ENCODE measurements at places on chromosomes 16 and 17.
A peak's percentile ranks its signal among the peaks of the same experiment; 100 is the strongest.

DNA sequence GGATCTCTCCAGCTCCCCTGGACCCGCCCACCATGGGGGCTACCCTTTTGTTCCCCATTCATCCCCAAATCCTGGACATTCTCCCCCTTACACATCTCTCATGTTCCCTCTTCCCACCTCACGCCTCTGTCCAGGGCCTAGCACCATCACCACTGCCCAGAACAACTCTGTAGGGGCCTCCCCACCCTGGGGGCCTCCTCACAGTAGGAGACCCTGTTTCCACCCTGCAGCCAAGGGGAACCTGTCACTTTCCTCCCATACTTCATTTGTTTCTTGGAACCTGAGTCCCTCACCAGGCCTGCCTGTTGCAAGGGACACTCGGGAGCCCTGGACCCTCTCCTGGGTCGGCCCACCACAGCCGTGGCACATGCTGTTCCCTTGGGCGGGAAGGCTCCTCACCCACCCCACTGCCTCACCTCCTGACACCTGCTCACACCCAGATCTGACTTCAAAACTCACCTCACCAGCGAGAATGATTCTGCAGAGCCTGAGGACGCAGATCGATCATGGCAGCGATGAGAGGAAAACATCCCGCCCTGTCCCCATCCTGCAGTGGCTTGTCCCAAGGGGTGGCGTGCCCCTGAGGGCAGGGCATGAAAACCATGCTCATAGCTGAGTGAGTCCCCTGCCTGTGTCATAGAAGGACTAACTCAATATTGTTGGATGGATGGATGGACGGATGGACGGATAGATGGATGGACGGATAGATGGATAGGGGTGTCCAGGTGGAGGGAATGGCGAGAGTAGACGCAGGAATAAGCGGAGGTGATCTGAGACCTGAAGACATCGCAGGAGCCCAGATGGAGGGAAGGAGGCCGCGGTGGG, 6.8 kb upstream of the RASD1 start:
- DNase-seq: no peak

DNA sequence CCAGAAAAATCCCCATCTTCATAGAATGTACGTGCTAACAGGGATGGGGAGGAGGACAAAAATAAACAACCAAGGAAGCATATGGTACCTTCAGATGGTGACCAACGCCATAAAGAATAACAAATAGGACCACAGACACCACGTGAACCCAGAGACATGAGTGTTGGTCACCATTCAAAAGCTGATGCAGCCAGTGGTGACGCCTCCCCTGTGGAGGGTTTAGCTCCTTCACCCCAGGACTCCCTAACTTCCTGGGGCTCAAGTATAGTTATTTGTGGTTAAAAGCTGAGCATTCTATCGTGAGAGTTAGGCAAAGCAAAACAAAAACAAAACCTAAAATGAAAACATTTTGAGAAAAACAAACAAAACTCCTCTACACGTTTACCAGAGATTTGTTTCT, 184.7 kb downstream of the SOX9 start:
- DNase-seq: peak; percentile 41

DNA sequence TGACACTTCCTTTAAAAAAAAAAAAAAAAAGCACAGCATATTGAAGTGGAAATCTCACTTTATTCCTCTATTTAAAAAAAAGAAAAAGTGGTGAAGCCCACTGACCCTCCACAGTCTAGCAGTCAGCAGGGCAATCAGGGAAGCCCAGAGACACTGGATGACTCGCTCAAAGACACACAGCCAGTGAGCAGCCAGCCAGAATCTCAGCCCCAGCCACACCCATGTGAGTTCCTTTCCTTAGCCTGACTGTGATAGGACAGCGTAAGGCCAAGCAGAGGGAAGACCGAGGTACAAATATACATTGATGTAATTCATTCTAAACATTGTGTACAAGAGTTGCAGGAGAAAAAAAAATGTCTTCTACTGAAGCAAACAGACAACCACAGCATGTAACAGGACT, 22.5 kb downstream of the XPO6 start:
- no peak for DNase-seq

DNA sequence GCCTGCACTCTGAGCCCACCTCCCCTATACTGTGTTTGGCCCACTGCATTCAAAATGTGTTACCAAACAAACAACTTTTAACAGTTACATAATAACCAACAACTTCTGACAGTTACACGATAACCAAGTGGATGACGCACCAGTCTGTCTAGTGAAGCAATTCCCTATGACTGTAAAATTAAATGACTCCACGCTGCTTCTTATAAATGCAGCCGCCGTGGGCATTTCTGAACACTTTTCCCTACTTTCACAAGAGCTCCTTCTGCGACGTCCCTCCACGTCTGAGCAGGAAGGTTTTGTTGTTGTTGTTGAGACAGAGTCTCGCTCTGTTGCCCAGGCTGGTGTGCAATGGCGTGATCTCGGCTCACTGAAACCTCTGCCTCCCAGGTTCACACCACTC, 27.6 kb downstream of the ZNF276 start:
- no peak for DNase-seq

GRCh38 chr17:2266045-2266864, 37.3 kb downstream of the SMG6 start:
- DNase-seq: no peak

DNA sequence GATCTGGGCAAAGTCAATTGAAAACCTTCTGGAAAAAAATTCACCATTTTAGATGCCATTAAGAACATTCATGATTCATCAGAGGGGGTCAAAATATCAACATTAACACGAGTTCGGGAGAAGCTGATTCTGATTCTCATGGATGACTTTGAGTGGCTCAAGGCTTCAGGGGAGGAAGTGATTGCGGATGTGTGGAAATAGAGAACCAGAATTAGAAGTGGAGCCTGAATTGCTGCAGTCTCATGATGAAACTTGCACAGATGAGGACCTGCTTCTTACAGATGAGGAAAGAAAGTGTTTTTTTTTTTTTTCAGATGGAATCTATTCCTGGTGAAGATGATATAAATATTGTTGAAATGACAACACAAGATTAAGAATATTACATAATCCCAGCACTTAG, 12.9 kb downstream of the ITGAX start:
- DNase-seq: no peak

- DNase-seq: no peak
Observed at GRCh38 chr17:56548661-56549060, 44.8 kb upstream of the NOG start.

- DNase-seq: peak; percentile 63
Observed at GRCh38 chr17:40290629-40291280, 3.1 kb downstream of the CDC6 start.

GRCh38 chr17:42849451-42850181, 1.4 kb upstream of the AOC3 start:
- DNase-seq: no peak

- no peak for DNase-seq
Observed at GRCh38 chr17:75980188-75981018, 1.4 kb downstream of the TEN1 start.

- peak; percentile 50 for DNase-seq
Observed at GRCh38 chr16:11585460-11586377, 1.0 kb downstream of the LITAF start.

GRCh38 chr17:36948717-36949460, at the start of gene AATF:
TSS of gene AATF (plus strand) at chr17:36948954. CDS start at chr17:36949126, 172 bp downstream.
- peak; percentile 99 for DNase-seq

DNA sequence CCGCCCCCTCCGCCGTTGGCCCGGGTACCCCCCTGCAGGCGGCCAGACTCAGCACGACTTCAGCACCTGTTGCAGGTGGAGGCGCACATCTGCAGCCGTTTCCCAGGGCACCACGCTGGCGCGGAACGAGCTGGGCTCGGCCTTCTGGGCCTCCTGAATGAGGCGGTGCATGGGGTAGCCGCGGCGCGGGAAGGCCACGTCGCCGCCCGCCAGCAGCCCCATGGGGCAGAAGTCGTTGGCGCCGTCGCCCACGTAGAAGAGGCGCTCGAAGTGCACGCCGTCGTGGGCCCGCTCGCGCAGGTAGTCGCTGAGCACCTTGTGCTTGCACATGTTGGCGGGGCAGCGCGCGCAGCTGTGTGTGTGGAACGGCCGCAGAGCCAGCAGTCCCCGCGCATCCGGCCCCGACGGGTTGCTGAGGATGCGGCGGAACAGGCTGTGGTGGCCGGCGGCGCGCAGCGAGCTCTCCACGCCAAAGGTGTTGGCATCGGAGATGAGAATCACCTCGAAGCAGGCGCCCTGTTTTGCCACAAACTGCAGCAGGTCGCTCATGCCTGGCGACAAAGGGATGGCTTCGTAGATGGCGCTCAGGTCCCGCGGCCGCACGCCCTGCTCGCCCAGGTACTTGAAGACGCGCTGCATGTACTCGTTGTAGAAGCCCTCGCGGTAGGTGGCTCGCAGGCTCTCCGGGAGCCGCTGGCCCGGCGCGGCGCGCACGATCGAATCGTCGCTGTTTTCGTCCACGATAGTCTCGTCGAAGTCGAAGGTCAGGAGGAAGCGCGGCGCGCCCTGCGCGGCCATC, 6.2 kb downstream of the PHOSPHO1 start:
- no peak for DNase-seq

- DNase-seq: no peak
Observed at GRCh38 chr17:69300222-69300621, 26.7 kb downstream of the ABCA5 start.

GRCh38 chr16:71672803-71673581, 47.0 kb downstream of the MARVELD3 start:
- no peak for DNase-seq

- no peak for DNase-seq
Observed at GRCh38 chr17:2911755-2912111, 115.5 kb downstream of the RAP1GAP2 start.

GRCh38 chr16:11181899-11182279, 74.1 kb downstream of the SOCS1 start:
- DNase-seq: no peak

GRCh38 chr17:50029185-50029584, 26.7 kb upstream of the ITGA3 start:
- no peak for DNase-seq

GRCh38 chr17:70969521-70970034, 800.2 kb downstream of the KCNJ2 start:
- DNase-seq: no peak

DNA sequence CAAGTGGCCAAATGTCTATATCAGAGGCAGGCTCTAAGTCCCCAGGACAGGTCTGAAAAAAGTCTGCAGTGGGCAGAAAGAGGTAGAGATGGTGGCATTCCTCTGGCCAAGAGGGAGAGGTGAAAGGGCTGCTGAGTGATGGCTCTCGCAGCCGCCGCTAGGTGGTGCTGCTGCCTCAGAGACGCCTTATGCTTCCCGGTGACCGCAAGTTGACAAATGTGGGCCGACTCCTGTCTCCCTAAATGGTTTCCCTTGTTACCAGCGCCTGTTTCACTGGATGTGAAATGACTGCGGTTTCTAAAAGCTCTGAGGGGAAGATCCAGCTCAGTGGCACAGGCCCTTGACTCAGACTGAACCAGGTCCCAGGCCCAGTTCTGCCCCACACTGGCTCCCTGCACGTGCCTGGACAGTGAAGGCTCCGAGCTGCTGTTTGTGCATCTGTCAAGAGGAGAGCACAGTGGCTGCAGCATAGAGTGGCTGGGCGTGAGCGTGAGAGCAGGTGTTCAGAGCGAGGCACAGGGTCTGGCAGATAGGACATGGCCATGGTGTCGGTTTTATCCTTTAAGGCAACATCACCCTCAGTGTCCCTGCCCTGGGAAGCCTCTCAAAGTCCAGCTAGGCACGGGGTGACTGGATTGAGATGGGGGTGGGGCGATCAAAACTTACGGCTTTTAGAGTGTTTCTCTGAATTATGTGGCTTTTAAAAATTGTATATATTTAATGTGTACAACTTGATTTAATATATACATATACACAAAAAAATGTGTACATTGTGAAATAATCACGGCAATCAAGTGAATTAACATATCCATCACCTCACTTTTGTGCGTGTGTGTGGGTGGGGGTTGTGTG, 19.9 kb downstream of the CLEC16A start:
- DNase-seq: peak; percentile 84

GRCh38 chr17:75878174-75878998, at the start of gene TRIM47:
TSS of gene TRIM47 (minus strand) at chr17:75878581. CDS start at chr17:75878548, 33 bp downstream.
- DNase-seq: peak; percentile 81

DNA sequence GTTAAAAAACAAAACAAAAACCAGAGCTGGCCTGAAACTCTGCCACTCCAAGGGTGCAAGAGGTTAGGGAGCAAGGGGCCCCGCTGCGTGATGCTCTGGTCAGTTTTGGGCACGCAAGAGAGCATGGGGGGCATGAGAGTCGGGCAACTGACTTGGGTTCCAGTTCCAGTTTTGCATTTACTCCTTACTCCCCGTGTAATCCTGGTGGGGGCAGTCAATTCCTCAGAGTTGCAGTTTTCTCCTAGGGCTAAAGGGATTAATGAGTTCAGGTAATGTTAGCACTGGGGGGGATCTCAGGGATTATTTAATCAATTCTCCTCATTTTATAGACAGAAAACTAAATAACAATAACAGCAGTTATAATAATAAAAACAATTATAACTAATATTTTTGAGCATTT, 72.9 kb upstream of the PMFBP1 start:
- no peak for DNase-seq

GRCh38 chr16:4633910-4634635, 9.4 kb downstream of the MGRN1 start:
- no peak for DNase-seq

- peak; percentile 93 for DNase-seq
Observed at GRCh38 chr17:5500589-5501391, 14.4 kb downstream of the MIS12 start.

DNA sequence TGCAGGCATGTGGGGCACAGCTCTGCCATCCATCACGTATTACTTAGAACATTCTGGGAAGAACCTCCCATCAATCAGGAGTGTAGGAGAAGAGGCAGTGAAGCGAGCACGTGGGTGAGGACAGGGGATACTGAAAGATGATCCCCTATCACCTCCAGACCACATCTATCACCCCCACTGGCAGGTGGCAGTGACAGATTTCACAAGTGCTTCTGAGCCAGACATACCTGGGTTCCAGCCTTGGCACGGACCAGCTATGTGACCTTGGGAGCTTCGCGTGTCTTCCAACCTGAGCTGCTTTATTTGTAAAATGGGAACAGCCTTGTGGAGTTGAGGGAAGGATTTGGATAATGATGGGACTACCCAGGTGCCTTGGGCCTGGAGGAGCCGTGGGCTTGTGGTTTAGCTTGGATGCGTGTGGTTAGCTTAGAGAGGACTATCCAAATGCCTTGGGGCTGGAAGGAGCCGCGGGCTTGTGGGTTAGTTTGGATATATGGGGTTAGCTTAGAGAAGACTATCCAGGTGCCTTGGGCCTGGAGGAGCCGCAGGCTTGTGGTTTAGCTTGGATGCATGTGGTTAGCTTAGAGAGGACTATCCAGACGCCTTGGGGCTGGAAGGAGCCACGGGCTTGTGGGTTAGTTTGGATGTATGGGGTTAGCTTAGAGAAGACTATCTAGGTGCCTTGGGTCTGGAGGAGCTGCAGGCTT, 206.4 kb downstream of the ENGASE start:
- DNase-seq: no peak

- no peak for DNase-seq
Observed at GRCh38 chr16:66950437-66950836, 10.6 kb upstream of the CES3 start.
